ENCODE measurements at places on chromosomes 6 and 20.

GRCh38 chr20:48282591-48283228, 497.4 kb upstream of the SULF2 start:
- DNase-seq = no peak

- no peak for DNase-seq
Measured at GRCh38 chr20:50475681-50476292, 34.4 kb upstream of the PTPN1 start.

GRCh38 chr20:63306673-63307537, 13.9 kb downstream of the COL20A1 start:
- DNase-seq = no peak

- no peak for DNase-seq
Measured at GRCh38 chr6:70954750-70955149, 2.1 kb downstream of the B3GAT2 start.

DNA sequence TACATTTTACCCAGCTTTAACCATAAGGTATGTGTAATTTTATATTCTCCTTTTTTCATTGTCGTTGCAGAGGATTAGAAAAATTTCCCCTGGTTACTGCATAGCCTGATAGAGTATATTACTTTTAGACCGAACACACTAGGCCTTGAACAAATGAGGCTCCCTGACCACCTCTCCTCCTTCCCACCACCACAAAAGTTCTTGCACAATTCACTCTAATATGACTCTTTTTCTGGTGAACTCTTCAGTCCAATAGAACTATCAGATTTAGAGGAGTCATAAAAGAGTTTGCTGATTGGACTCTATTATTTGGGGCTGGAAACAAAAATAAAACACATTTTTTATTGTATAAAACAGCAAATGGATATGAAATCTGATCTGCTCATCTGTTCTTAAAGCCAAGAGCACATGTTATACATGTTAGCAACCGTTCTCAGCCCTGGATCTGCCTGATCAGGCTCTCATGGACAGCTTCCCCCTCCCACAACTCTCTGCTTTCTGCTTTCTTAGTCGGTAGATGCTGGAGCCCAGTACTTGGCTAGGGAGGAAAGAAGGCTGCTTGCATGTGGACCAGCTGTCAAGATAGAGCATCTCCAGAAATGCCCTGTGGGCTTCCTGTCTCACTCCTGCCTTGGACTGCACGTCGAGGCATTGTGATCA, 83.5 kb downstream of the CD164 start:
- DNase-seq = no peak

GRCh38 chr20:43911066-43911465, 3.6 kb upstream of the TOX2 start:
- no peak for DNase-seq

DNA sequence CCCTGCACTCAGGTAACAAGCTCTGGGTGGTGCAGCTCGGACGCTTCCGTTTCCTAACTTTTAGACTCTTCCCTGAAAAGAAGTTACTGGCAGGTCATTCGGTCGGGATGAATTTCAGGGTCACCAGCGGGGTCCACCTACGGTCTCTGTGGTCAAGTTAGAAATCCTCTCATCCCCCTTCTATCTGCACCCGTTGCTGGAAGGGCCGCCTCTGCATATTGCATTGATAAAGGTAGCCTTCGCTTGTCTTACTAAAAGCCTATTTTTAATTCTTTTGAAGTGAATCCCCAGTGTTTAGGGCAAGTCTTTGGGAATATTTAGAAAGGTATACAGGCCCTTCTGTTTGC, 47.3 kb downstream of the LRRN4 start:
- no peak for DNase-seq

DNA sequence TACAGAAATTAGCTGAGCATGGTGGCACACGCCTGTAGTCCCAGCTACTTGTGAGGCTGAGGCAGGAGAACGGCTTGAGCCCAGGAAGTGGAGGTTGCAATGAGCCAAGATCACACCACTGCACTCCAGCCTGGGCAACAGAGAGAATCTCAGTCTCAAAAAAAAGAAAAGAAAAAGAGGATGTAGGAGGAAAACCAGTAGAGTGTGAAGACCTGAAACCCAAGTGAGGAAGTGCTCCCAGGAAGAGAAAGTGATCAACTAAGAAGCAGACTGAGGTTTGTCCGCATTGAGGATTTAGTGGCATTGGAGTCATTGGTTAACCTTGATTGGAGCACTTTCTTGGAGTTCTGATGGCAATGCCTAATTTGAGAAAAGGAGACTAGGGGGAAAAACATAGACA, 20.6 kb upstream of the TASP1 start:
- no peak for DNase-seq

- DNase-seq = peak; percentile 78
Measured at GRCh38 chr20:2234598-2235191, 61.1 kb upstream of the TGM3 start.

GRCh38 chr6:154159126-154159525, 120.1 kb downstream of the OPRM1 start:
- DNase-seq = no peak
